C1 segment of cervical spinal cord (tissue), 14 donors: ENCODE measurements at places on chromosomes 5 and 9.

GRCh38 chr9:68599826-68600225 lies 59.1 kb upstream of the TMEM252 start:
- no peak for DNase-seq

GRCh38 chr9:20353931-20354652 lies 268.2 kb downstream of the MLLT3 start:
- no peak for DNase-seq

GRCh38 chr9:7780261-7780988 lies 19.2 kb downstream of the DMAC1 start:
- DNase-seq = no peak

DNA sequence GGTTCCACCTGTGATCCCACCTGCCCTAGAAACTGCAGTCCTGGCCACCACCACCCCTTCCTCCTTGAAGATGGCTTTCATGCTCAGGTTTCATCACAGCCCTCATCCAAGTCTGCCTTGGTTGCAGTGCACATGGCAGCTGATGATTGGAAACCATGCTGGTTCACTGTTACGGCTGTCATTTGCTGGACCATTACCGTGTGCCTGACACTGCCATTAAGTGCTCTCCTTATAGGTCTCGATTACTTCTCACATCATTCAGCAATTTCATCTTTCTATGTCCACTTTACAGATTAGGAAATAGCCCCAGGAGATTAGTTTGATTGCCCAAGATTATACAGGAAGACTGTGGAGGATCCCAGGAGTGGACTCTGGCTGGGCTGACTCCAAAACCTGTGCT lies 123.9 kb downstream of the ICE1 start:
- no peak for DNase-seq

GRCh38 chr5:39216631-39217030 lies 2.7 kb downstream of the FYB1 start:
- no peak for DNase-seq

GRCh38 chr9:73348471-73348870 lies 196.8 kb downstream of the ANXA1 start:
- DNase-seq = no peak

DNA sequence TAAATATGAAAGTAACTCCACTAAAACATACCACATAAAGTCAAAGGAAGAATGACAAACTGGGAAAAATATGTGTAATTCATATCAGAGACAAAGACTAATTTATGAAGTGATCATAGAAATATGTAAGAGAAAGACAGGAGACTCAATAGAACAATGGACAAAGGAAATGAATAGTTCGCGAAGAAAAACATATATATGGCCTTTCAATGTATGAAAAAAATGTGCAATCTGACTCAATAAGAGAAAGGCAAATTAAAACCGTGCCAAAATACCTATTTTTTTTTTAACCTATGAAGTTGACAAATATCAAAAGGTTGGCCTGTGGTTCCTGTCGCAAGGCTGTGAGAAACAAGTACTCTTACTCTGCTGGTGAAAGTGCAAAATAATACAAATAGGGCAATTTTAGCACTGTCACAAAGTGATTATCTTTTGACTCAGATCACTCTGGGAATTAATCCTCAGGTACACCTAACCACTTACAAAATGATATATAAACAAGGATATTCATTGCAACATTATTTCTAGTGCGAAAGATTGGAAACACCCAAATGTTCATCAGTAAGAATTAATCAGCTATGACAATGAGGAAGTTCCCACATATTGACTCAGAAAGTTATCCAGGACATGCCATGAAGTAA lies 3.7 kb downstream of the C9 start:
- no peak for DNase-seq

DNA sequence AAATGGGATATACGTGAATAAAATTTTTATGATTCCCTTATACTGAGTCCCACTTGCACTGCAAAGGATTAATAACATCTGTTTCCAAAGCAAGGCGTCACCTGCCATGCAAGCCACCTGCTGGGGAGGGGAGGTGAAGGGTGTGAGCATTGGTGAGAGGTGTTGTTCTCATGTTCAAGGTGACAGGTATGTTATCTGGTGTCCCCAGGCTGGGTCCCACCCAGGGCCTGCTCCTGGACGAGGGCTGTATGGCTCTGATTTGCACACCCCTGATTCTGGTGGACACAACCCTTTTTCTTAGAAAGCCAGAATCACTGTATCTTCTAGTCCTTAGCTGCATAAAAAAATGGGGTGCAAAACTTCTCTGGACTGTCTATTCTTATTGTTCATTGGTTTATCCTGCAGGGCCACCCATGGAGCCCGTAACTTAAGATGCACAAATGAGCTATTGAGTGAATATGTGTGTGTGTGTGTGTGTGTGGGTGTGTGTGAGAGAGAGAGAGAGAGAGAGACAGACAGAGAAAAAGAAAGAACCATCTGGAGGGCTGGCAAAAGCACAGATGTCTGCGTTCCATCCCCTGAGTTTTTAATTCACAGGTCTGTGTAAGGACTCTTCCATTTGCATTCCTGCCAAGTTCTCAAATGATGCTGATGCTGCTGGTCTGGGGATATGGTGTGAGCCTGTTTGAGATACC lies 53.7 kb downstream of the SYK start:
- no peak for DNase-seq

GRCh38 chr9:135219676-135220600 lies 132.5 kb downstream of the OLFM1 start:
- DNase-seq = no peak

DNA sequence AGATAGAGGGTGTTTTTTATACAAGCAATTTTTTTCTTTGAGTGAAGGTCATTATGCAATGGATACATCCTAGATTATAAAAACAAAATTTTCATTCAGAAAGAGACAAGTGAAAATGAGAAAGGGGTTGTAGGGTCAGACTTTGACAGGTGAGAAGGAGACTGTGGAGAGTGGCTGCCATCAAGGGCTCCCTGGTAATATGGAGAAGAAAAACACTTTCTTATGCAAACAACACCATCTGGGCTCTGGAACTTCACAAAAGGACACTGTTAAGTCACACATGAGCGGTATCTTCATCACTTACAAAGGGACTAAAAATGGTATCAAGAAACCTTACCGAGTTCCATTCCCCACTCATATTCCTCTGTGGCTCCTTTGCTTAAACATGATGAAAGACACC lies 23.5 kb downstream of the C7 start:
- no peak for DNase-seq

DNA sequence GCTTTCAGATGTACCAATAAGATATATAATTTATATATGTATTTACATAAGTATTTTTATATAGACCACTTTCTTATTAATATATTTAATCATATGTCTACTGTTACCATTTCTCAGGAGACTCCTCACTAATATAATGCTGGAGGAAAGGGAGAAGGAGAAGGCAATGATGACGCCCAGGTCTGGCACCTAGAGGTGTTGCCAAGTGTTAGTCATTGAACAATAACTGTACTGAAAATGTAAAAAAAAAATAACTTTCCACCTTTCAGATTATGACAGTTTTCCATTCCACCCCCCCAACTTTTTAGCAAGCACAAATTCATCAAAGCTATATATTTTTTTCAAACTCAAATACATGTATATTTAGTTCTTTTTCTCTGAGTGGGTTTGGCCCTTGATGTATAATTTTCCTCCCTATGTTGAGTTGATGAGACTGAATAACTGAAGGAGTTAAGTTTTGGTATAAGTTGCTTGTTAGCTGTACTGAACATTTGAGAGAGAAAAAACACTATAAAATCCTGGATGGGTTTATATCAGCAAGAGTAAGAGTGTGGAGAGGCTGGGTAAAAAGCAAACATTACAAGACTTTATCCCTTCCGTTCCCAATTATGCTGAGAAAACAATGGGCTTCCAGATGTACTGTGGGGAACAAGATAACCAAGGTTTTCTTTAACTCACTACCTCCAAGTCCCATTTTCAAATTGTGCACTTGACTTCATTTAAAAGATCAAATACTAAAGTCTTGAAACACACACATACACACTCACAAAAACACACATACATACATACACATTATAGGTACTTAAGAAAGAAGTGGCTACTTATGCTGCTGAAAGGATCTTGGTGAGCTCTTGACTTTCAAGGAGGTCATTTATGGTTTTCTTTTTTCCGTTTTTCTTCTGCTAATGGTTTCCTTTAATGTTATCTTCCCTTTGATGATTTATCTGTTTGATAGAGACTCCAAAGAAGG lies 142.8 kb upstream of the IFNE start:
- DNase-seq = no peak

DNA sequence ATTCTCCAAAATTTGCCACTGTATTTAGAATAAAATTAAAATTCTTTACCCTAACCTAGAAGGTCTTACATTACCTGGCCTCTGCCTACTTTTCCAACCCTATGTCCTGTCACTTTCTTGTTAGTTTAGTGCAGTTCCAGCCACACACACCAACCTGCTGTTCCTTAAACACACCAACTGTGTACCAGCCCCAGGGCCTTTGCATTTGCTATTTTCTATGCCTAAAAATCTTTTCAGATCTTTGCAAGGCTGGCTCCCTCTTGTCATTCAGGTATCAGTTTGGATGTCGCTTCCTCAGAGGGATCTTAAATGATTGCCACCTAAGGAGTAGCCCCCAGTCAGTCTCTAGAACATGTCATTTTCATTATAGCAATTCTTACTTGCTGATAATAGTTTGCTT lies 17.7 kb upstream of the NRG2 start:
- DNase-seq = no peak

- peak; percentile 69 for DNase-seq
These were observed at the start of gene LRRTM2 for GRCh38 chr5:138874771-138875551. Gene LRRTM2 (minus strand): TSS chr5:138875335. CDS start chr5:138874911, 424 bp downstream.

DNA sequence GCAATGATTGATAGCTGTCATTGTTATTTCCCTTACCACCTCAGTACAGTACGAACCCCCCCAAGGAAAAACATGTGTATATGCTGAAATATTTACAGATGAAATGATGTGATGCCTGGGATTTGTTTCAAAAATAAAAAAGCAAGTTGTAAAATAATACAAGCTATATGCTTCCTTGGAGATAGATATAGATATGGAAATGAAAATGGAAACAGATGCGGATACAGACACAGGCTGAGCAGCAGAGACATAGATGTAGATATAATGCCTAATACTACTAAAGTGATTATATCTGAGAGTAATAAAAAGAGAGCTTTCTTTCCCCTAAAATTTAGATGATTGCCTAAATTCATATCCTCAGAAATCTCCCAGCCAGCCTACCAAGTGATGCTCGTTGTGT lies 127.5 kb upstream of the TNPO1 start:
- no peak for DNase-seq

GRCh38 chr5:78799266-78800017 lies 150.9 kb upstream of the LHFPL2 start:
- DNase-seq = no peak

DNA sequence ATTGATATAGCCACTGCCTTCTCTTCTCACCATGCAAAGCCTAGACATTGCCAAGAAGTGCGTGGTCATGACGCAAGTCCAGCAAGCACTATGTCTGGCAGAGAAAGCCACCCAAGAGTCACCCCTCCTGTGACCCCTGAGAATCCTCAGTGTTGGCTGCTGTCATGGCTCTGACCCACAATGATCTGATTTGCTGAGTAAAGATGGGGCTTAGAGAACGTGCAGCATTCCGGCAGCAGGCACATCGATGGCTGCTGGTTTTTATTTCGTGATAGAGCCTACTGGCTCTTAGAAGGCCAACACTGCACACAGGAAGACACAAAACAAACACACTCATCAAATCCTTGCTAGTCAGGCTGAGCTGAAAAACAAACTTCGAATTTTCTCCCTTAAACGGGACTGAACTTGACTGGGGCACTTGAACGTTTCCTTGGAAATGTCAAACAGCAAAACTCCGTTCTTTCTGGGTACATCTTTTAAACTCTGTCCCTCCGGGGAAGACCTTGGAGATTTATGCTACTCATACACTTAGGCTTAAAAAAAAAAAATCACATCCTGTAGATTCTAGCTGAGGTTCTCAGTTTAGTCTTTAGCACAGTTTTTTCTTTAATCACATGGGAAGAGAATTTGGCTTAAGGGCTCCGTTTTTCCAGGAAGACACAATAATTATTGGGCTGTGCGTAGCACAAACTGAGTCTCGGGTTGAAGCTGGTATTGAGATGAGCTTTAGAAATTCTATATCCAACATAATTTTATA lies 88.2 kb upstream of the BASP1 start:
- DNase-seq = no peak

DNA sequence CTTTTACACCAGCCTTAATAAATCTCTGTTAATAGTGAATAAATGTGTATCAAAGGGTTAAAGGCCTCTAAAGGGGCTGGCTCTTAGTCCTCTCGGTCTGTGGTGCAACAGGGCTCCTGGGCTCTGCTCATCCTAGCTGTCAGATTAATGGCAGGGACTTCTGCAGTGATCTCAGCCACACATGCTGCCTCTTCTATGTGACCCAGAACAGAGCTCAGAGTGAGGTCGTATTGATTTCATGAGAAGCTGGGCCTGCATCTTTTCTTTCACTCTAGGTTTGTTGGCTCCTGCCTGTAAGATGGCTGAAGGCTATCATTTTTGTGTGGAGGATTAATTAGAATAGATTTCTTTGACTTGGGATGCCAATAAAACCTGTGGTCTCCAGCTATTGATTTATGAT lies 165.0 kb upstream of the GLRA1 start:
- DNase-seq = no peak

DNA sequence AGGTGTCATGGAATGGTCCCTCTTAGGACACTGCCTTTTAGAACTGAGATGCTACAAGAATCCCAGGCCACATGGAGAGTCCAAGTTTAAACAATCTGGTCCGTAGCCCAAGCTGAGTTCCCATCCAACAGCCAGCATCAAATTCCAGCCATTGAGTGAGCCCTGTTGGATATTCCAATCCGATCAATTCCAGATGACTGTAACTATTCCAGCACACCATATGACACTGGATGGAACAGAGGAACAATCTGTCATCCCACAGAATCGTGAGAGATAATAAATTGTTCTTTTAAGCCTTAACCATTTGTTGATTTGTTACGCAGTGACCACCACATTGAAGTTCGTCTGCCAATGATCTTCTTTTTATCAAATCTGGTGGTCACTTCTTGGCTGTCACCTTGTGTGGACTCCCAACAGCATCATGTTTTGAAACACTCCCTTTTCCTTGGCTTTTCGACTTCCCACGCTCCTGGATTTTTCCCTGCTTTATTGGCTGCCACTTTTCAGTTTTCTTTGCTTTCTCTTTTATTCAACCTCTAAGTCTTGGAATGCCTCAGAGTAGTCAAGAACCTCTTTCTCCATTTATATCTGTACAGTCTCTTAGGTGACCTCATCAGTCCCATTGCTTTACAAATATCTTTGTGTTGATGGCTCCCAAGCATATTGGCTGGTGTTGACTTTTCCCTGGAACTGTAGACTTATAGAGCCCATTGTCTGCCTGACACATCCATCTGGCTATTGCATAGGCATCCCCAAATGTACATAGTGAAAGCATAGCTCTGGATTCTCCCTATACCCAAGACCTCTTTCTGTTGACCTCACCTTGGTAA lies 46.1 kb downstream of the TNFSF15 start:
- DNase-seq = no peak

GRCh38 chr9:2151171-2151570 lies 136.0 kb downstream of the SMARCA2 start:
- no peak for DNase-seq

- no peak for DNase-seq
These were observed 448.4 kb downstream of the PSAT1 start for GRCh38 chr9:78745331-78745730.

GRCh38 chr9:92486371-92486770 lies 4.1 kb upstream of the ASPN start:
- no peak for DNase-seq
